ENCODE measurements at places on chromosomes 4 and X. TPM values are rescaled to one million over a fixed set of nuclear protein-coding genes. Genes with fewer than 3 reads are reported as not detected.

EPHA5 gene
- not detected for total RNA-seq

DNA sequence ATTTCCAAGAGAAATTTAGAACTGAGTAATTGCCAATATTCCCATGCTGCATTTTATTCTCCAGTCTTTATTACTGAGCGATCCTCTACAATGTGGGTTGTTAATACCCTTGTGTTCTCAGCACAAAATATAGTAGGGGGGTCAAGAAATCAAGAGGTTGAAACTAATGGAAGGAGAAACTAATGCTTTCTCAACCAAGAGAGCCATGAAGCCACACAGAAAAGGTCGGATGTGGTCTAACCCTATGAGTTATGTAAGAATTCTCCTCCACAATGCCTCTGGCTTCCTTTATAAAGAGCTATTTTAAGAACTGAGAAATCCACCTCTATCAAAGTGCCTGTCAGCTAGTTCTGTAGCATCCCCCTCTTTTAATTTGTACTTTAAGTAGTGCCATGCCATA is 268.5 kb downstream of the CHIC1 start:
- no peak for DNase-seq

DNA sequence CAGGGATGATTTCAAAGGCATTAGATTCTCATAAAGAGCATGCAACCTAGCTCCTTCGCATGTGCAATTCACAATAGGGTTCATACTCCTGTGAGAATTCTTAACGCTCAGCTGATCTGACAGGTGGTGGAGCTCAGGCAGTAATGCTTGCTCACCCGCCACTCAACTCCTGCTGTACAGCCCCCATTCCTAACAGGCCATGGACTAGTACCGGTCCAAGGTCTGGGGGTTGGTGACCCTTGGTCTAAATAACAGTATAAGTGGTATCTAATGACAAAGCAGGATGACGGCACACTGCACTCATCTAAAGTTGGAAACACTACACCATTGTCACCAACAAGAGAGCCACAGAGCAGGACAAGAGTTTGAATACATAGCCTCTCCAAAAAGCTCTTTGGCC is 28.5 kb downstream of the ADGRA3 start:
- no peak for DNase-seq

GRCh38 chr4:108191269-108191914 is 22.7 kb upstream of the LEF1 start:
- no peak for DNase-seq

DNA sequence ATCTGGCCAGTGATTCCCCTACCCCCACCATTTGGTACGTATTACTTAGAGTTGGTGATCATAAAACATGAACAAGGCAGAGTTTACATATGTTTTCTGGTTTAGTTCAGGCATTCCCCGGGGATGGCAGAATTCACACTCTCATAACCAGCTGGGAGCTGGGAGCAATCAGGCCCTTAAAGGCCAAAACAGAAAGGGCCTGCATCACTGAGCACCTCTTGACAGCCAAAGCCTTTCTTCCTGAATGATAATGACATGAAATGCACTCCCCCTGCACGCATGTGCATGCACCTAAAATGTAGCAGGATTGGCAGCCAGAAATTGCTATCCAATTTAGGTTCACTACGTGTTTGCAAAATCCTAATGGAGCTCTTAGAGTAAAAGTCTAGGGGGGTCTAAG is 235.4 kb downstream of the GPC3 start:
- no peak for DNase-seq

DNA sequence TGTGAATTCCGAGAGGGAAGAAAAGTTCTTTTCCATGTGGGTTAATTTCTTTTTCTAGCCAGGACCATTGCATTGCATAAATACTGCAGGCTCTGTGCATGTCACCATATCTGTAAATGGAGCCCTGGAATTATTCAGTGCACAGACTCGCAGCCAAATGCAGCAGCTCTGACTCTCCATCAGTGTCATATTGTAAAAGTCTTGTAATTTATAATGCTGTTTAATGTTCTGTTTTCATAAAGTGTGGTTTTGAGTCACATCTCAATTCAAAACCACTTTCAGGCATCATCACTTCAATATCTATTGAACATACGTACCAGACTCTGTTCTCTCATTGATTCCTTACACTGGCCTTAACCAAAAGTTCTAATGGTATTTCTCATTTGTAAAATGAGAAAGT is 193.9 kb upstream of the RPL34 start:
- no peak for DNase-seq

GRCh38 chr4:11428231-11428898 is at the start of gene HS3ST1:
HS3ST1 (minus strand) TSS chr4:11428894; CDS start chr4:11400005, 28,889 bp downstream.
- DNase-seq: no peak

GRCh38 chrX:140920416-140920815 is 82.0 kb upstream of the SPANXB1 start:
- DNase-seq: no peak

- DNase-seq: no peak
Measured at GRCh38 chr4:38866973-38867477, 581 bp upstream of the FAM114A1 start.

DNA sequence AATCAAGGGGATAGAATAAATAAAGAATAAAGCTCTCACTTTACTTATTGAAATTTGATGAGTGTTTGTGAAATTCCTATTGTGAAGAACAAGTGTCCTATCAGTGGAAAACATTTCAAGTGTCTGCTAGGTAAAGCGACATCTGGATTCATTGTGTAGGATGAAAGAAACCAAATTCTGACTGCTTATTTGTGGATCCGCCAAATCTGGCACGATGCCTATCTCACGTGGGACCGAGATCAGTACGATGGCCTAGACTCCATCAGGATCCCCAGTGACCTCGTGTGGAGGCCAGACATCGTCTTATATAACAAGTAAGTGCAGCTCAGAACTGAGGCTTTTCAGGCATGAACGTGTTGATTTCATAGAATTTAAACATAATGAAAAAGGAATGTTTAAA is 1.9 kb downstream of the CHRNA9 start:
- no peak for DNase-seq

TLR2 gene
- 0.08 TPM for total RNA-seq

- no peak for DNase-seq
Measured at GRCh38 chrX:124018023-124018422, 56.5 kb downstream of the STAG2 start.

DNA sequence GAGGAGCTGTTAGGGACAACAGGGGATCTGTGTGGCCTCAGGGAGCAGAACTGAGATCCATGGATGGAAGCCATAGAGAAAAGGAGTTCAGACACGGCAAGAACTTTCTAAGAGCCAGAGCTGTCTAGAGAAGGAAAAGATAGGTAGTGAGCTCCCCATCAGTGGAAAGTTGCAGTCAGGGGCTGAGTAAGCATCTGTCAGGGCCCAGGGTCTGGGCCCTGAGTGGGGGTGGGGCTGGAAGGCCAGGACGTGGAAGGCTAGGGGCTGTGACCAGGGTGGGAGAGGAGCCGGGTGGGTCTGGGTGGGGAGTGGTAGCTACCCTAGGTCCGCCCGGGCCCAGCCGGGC is 324 bp upstream of the MSN start:
- no peak for DNase-seq

TMPRSS11A gene
- total RNA-seq: not detected

DNA sequence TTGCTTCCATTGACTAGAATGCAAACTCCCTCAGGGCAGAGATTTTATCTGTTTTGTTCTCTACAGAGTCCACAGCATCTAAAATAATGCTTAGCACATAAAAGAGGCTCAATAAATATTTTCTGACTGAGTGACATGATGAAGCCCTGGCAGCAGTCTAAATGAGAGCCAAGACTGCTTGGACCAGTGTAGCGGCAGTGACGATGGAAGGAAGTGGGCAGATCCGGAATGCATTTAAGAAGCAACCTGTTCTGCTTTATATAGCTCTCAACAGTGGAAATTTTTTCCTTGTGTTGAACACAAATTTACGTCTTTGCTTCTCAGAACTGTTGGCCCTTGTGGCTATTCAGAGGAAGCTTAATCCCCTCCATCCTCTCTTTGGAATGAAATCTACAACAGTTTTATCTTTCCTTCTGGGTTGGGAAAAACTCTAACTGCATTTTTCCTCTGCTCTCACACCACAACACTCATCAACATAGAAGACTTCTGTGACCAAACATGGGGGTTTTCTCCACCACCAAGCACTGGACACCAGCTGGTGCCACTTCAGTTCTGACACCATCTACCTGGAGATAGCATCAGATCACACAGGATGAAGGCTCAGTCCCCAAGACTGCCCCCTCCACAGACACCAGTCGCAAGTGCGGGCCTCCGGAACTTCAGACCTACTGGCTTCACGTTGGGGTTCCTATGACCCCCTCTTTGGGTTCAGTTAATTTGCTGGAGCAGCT is 7.0 kb upstream of the BEND4 start:
- DNase-seq: no peak

- no peak for DNase-seq
Measured at GRCh38 chrX:77436271-77436670, 10.9 kb upstream of the FGF16 start.

PNCK gene
- total RNA-seq: 0.21 TPM

- DNase-seq: no peak
Measured at GRCh38 chr4:119232286-119232685, 19.8 kb downstream of the USP53 start.

GRCh38 chrX:16466640-16467432 is 183.1 kb upstream of the S100G start:
- DNase-seq: no peak

DNA sequence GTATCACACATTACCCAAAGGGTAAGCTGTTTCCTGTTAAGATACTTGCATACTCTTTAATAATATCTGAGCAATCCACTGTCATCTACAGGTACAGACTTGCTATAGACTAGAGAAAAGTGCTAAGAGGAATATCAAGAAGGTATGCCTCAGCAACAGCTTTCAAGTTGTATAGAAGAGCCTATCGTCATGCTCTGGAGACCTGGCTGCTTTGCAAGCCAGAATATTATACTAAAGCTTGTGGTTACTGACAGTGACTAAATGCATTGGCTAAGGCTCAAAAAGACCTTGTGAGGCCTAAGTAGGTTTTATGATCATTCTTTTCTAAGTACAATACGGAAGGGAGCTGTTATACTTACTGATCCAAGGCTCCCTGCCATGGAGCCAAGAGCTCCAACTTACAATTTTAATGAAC is 11.3 kb downstream of the LAMP2 start:
- DNase-seq: peak; percentile 12

GRCh38 chr4:22625311-22625710 is 67.4 kb upstream of the GBA3 start:
- DNase-seq: no peak

TRPC5OS gene
- not detected for total RNA-seq

- no peak for DNase-seq
Measured at GRCh38 chr4:155974996-155975395, 21.3 kb upstream of the CTSO start.

GRCh38 chr4:13694256-13694655 is 66.7 kb upstream of the BOD1L1 start:
- DNase-seq: no peak

HPRT1 gene
- 65.4 TPM for total RNA-seq

RBM46 gene
- not detected for total RNA-seq

LAMTOR3 gene
- 31.7 TPM for total RNA-seq

- no peak for DNase-seq
Measured at GRCh38 chr4:69689599-69689998, 36.6 kb upstream of the UGT2A1 start.

DNA sequence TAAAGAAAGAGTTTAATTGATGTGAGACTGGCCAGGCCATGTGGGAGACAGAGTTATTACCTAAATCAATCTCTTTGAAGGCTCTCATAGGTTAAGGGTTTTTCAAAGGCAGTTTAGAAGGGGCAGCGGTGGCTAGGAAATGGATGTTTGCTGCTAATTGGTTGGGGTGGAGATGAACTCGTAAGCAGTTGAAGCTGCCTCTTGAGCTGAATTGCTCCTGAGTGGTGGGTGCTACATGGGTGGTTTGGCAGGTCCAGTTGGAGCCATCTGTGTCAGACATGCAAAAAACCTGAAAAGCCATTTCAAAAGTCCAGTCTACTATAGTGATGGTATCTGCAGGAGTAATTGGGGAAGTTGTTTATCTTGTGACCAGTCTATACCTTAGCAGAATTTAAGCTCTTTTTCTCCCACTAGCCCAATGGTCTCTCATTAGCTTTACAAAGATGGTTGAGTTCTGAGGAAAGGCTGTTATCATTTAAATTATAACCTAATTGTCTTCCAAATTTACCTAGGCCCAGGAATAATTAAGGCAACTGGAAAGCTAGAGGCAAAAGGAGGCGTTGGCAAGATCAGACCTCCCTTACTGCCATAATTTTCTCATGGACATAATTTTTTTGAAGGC is 762.4 kb upstream of the FRG1 start:
- DNase-seq: no peak

- no peak for DNase-seq
Measured at GRCh38 chr4:89259301-89260028, 48.1 kb downstream of the GPRIN3 start.

RS1 gene
- not detected for total RNA-seq

DNA sequence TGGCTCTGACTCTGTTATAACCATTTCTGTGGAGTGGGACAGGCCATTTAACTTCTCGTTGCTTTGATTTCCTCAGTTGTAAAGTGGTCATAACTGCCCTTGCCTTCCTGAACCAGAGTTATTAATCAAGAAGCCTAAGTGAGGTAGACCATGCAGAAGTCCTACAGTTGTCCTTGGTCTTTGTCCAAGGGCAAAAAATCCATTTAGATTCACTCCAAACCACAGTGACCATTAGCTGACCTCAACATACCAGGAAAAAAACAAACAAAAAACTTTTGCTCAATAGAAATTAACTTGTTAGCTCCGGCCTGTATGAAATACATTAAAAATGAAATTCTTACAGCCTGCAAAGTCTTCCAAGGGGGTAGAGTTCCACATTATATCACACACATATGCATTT is 52.7 kb downstream of the TBC1D9 start:
- DNase-seq: no peak

DNA sequence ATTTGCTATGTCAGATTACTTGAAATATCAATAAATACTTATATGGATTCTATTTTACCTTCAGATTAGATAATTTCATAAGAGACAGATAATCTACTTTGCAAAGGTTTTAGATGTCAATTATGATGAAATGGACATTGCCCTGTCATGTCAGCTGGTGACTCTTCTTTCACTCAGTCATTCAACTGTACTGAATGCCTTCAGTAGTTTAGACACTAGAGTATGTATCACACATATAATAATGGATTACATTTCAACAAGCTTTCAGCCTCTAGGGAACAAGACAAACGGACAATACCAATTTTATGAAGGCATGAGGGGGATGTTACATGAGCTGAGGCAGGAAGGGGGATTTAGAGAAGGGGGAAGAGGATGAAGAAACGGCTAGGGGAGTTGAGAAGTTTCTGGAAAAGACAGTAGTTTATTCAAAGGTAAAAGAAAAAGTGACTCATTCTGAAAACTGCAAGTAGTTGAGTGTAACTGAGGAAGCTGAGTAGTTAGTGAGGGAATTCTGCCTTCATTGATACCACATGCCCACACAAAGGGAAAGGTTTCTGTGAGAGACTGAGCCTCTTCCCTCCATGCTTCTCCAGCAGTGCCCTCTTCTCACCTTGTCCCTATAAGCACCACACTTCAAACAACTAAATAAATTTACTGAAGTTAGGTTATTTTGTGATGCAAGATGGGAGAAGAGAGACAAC is 25.7 kb downstream of the SLC9B2 start:
- DNase-seq: no peak

DNA sequence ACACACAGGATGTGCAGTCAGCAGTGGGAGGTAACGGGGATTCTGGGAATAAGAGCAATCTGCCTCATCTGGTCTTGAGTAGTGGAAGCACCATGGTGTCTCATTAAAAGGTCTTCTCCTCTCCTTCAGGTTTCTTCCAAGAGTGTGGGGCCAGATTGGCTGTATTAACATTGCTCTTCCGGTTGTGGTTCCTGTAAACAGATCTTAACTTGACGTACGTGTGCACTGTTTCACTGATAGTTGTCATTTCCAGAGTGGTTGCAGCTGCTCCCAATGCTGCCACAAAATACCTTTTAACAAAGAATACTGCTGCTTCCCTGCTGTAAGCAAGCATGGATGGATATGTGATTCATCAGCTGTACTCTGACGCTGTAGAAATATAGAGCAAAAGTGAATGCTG is 1443.4 kb upstream of the TENM3 start:
- no peak for DNase-seq

SMIM31 gene
- total RNA-seq: not detected
